Stimulated activated CD4-positive, alpha-beta T cell treated with anti-CD3 and anti-CD28 coated beads, Interleukin-15, amount 100 ng/mL, for 48 hours (primary cell): ENCODE measurements at places on chromosomes 4 and X.

DNA sequence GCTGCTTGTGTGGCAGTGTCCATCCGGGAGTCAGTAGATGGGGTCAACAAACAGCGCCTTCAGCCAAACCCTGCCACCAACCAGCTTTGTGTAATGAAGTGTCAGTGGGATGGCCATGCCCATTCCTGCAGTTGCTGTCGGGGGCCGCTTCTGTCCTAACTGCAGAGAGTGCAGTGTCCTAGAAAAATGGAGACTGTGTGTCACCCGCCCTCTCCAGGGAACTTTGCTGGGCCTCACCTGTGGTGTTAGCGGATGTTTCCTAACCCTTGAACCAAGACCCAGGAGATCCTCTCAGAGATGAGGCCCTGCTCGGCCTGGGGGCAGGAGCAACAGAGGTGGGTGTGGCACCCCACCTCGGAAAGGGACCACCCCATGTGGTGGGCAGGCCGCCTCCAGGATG is 35.3 kb upstream of the HGFAC start:
- DNase-seq = no peak

- DNase-seq = no peak
These were observed 41.6 kb downstream of the AFM start for GRCh38 chr4:73523126-73523525.

- no peak for DNase-seq
These were observed 84.8 kb downstream of the STOX2 start for GRCh38 chr4:183989931-183990330.

DNA sequence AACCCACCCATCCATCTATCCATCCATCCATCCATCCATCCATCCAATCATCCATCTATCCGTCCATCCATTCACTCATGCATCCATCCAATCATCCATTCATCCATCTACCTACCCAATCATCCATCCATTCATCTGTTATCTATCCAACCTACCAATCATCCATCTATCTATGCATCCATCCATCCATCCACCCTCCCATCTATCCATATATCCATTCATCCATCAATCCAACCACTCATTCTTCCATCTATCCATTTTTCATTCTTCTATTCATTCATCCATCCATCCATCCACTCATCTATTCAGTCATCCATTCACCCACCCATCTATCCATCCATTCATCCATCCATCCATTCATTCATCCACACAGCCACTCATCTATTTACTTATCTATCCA is 80.1 kb upstream of the SHOX start:
- DNase-seq = no peak

- DNase-seq = no peak
These were observed 956.9 kb upstream of the NDST4 start for GRCh38 chr4:116070283-116070682.

DNA sequence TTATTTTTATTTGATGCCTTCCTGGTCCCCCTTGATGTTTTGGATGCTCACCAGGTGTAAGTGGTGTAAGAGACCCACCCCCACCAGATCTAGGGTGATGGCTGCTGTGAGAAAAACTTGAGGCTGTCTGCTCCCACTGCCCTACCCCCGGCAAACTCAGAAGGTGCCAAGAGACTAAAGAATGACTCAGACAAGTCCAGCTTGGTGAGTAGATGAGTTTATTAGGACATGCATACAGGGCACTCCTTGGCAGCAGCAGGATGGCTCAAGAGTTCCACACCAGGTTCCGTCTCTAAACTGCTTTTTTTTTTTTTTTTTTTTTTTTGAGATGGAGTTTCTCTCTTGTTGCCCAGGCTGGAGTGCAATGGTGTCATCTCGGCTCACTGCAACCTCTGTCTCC is 84.0 kb upstream of the HPF1 start:
- no peak for DNase-seq

- DNase-seq = no peak
These were observed 37.4 kb downstream of the MID1 start for GRCh38 chrX:10582945-10583344.

GRCh38 chr4:105455998-105456397 is 17.9 kb downstream of the PPA2 start:
- DNase-seq = no peak

- DNase-seq = no peak
These were observed 763.5 kb upstream of the FRG1 start for GRCh38 chr4:189177130-189177529.

DNA sequence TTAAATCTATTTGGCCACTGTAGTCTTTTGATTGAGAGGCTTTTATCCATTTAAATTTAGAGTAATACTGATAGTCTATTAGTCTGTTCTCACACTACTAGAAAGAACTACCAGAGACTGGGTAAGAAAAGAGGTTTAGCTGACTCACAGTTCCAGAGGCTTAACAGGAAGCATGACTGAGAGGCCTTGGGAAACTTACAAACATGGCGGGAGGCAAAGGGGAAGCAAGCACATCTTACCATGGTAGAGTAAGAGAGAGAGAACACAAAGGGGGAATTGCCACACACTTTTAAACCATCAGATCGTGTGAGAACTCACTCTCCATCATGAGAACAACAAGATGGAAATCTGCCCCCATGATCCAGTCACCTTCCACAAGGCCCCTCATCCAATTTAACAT is 410.9 kb downstream of the PDGFC start:
- DNase-seq = no peak

DNA sequence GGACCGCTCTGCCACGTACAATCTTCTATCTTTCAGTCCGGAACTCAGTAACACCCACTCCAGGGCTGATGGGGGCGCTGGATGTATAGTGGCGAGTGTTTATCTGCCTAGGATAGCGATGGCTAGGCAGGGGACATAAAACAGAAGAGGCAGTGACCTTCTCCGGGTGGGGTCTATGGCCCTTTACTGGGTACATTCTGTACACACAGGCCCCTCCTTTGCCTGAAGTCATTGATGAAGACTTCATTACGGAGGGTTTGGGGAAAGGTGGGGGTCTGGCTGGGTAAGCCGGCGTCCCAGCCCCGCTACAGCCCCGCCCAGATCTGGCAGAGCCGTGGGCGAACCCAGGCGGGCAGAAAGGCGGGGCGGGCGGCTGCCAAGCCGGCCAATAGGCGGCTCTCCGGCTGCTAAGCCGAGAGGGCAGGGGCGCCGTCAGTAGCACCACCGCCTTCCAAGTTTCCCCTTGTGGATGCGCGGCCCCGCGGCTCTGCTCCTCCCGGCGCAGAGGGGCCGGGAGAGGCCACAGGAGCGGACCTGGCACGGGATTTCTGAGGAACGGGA is at the start of gene CHST7:
CHST7 (plus strand) TSS at position 435 of the 561 bp plus-strand sequence. CDS start 167 bp downstream, outside the sequence.
- no peak for DNase-seq

DNA sequence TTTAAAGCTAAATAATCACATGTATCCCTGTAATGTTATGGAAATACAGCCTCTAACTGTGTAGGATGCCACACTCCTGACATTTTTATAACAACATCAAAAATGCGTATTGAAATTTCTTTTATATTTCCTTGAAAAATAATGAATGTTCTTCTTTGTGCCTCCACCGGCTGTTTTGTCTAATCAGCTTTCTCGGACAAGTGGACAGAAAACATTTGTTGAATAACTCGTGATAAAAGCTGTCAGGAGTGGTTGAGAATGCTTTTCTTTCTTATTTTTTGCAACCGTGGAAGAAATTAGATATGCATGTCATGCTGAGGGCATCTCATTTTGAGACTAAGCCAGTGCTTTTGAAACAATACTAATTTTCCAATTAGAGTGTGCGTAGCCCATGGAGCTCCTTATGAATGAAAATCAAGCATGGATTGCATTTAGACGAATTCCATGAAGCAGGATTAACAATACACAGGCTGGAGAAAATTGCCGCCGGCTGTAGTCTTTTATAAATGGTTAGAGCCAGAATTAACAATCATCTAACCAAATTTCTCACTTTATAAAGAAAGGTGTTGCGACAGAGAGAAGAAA is 614.5 kb upstream of the LCORL start:
- DNase-seq = no peak

- no peak for DNase-seq
These were observed 71.7 kb downstream of the APBB2 start for GRCh38 chr4:41142376-41143310.

- peak; percentile 3 for DNase-seq
These were observed 1.5 kb downstream of the EVC start for GRCh38 chr4:5712517-5712916.

DNA sequence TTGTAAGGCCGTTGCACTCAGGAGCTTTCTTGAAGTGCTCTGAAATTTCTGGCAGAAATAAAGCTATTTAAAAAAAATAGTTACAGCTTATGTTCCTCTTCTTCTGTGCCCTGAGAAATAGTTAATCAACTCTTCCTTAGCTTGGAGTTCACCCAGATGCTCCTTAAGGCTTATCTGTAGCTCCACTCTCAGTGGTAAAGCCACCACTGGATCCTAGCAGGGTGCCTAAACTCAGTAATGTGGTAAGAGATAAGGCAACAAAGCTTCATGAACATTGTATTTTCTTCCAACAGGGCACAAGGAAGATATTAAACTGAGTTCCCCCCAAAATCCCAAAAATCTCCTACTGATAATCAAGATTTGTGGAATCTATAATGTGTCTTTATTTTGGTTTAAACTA is 299.5 kb downstream of the MAPK10 start:
- DNase-seq = no peak

GRCh38 chr4:175504318-175504717 is 307.7 kb downstream of the GPM6A start:
- no peak for DNase-seq

DNA sequence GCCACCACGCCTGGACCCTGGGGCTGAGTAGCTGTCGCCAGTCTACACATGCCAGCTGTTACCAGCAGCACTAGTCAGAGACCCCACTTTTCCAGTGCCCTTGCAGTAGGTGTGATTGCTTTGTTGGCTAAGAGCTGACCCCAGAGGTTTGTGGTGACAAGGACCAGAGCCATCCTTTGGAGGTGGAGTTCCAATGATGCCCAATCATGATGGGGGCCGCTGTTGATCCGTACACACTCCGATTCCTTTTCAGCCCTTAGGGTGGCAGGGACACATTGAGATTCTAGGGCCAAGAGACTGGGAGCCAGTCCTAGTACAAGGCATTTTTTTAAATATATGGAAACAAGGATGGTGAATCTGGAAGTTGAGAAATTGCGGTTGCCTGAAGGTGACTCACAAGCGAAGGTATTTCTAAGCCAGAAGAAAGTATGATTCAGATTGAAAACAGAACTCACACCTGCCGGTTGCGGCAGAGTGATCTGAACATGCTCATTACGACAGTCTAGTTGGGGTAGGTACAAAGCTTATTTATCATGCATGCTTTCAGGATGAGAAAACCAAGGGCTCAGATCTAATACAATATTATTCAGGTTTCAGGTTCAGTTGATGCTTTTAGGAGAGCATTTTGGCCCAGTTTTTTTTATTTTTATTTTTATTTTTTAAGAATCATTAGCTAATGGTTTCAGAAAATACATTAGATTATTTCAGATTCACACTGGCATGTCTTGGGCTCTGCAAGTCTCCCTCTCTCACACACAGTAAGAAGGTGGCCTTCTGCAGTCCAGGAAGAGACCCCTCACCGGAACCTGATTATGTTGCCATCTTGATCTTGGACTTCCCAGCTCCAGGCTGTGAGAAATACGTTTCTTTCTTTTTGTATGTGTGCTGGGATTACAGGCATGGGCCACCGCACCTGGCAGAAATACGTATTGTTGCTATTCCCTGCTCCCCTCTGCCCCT is 43.4 kb downstream of the SHROOM2 start:
- DNase-seq = peak; percentile 27

DNA sequence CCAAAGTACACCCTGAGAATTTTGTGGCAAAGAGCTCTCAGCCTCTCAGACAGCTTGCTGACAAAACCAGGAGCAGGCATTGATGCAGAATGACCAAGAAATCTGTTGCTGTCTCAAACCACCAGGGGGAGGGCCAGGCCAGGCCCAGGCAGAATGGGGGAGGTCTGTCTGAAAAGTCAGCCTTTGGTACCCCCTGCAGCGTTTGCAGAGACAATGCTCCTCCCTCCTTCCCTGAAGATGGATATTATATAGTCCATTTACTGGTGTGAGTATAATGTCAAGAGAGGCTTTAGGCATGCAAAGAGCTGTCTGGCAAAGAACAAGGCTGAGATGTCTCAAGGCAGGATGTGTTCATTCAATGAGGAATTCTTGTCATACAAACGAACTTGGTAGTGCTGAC is 52.9 kb upstream of the TRPC5OS start:
- peak; percentile 3 for DNase-seq

GRCh38 chr4:14196131-14196530 is 568.6 kb upstream of the BOD1L1 start:
- DNase-seq = no peak

DNA sequence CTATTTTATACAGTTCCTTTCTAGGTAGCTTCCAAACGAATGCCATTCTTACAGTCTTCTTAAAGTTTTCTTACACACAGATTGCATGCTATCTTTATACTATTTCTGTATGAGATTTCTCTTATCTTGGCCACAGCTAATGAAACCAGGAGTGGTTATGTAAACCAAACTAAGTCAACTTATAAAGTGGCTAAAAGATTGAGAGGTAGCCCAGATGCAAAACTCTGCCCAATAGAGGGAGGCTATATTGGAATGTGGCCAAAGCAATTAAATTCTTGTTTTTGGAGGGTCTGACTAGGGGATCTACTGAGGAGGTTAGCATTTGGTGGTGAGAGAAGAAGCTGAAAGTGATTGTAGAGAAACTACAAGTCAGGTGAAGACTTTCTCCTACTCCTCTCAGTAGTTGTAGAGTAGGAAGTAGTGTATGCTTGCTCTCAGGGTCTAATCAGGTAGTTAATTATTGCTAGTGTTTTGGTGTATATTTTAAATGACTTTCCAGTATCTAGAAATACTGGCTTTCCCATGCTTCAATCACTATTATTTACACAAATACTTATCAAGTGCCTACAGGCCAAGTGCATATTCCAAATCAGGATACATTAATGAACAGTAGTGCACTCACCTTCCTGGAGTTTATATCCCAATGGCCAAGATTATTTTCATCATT is 104.2 kb upstream of the HPGD start:
- DNase-seq = no peak

DNA sequence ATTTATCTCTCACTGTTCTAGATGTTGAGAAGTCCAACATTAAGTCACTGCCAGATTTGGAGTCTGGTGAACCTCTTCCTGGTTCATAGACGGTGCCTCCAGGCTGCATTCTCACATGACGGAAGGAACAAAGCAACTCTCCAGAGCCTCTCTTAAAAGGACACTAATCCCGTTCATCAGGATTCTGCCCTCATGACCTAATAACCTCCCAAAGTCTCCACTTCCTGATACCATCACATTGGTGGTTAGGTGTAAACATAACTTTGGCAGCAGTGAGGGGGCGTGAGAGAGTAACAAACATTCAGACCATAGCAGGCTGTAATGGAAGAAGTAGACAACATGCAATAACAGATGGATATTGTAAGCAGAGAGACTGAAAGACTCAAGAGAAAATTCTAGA is 388.6 kb downstream of the PDHA2 start:
- no peak for DNase-seq

GRCh38 chr4:151694961-151695720 is 65.7 kb downstream of the GATB start:
- no peak for DNase-seq

DNA sequence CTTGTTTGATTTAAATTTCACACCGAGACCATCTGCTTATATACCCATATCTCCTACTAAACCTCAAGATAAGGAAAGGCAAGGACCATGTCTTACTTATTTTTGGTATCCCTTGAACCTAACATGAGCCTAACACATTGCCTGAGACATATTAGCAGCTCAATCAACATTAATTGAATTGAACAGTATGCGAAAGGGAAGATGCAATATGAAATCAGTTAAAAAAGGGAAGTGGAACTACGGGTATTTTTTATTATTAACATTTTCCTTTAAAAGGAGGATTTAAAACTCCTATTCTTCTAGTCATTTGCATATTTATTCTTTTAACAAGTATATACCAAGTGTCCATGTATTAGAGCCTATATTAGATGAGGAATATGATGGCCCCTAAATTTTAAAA is 197.0 kb downstream of the CAMK2D start:
- no peak for DNase-seq

- no peak for DNase-seq
These were observed 66.9 kb downstream of the SH3RF1 start for GRCh38 chr4:169203891-169204290.
